Neural crest cell (in vitro differentiated cells): ENCODE measurements at places on chromosomes 7 and 10. TPM values are rescaled to one million over a fixed set of nuclear protein-coding genes. Genes with fewer than 3 reads are reported as not detected.
A peak's percentile ranks its signal among the peaks of the same experiment; 100 is the strongest.

The BZW2 gene
- 98.2 and 108 TPM in 2 replicates for total RNA-seq

The ARHGEF35 gene
- total RNA-seq = 0.89 and 1.2 TPM in 2 replicates

The CUBN gene
- 1.6 and 2.2 TPM in 2 replicates for total RNA-seq

The GOLGA7B gene
- 0.30 and 0.36 TPM in 2 replicates for total RNA-seq

The HMX3 gene
- not detected in 2 replicates for total RNA-seq

The EPO gene
- 0.23 and 0.30 TPM in 2 replicates for total RNA-seq

DNA sequence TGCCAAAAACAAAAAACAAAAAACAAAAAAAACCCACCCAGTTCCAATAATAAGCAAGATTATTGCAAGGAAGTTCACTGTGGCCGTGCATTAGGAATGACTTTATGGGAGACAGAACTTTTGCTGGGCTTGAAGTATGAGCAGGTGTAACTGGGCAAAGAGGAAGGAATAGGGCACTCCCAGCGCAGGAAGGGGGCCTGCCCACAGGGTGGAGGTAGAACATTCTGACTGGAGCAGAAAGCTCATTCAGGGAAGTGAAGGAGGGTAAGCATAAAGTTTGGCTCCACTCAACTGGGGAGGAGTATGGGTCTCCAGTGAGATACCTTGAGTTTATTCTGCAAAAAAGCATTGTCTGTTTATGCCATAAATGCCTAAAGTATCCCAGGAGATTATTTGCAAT lies 42.1 kb upstream of the WIPF3 start:
- DNase-seq = no peak

DNA sequence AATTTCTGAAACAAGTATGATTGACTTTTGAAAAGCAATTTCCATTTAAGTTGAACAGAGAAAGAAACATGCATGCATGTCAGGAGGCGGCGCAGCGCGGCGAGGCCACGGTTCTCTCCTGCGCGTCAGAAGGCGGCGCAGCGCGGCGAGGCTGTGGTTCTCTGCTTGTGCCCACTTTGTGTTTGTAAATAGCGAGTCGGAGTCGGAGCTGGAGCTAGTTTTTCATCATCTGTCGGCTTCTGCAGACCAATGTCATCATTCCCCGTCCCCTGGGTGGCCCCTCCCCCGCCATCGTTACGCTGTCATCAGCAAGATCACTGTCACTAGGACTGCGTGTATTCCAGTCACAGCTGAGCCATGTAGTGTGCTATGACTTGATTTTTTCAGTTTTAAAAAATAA lies 49.2 kb downstream of the INPP5A start:
- no peak for DNase-seq

DNA sequence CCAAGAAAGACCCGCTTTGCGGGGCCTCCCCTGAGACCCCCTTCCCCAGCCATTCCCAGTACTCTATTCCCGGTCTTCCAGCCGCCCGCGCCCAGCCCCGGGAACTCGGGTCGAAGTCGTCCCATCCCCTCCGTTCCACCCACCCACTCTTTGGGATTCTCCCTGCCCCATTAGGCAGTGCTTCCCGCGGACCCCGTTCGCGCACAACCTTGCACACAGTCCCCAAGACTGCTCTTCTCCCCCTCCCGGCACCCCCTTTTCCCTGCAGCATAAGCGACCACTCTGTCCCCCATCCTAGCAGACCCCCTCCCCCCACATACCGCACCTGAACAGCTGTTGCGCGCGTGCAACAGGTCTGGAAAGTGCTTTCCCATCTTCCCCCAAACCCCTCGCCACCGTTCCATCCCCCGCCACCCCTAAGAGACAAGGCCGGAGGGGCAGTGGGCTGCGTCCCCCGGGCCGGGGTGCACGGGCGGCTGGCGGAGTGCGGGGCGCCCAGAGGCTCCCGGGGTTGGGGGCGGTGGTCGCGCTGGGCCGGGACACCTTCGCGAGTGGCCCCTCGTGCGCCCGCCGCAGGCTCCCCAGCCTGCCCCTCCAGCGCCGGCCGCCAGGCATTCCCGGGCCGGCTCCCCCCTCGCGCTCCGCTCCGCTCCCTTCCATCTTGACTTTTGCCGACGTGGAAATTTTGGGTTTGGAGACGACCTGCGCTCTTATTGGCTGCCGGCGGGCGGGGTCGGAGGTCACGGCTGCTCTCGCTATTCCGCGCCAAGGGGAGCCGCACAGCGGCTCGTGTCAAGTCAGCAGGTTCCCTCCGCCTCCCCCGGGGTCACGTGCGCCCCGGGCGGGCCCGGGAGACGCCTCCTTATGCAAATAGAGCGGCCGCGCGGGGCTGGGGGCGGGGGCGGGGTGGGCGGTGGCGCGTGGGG lies 201.2 kb upstream of the NFE2L3 start:
- peak; percentile 76 for DNase-seq

GRCh38 chr10:77911535-77912123 lies 14.9 kb downstream of the DLG5 start:
- DNase-seq = no peak

GRCh38 chr10:25206693-25207414 lies 32.1 kb downstream of the GPR158 start:
- DNase-seq = no peak

- no peak for DNase-seq
Observed at GRCh38 chr10:76543655-76544054, 1094.0 kb downstream of the KCNMA1 start.

DNA sequence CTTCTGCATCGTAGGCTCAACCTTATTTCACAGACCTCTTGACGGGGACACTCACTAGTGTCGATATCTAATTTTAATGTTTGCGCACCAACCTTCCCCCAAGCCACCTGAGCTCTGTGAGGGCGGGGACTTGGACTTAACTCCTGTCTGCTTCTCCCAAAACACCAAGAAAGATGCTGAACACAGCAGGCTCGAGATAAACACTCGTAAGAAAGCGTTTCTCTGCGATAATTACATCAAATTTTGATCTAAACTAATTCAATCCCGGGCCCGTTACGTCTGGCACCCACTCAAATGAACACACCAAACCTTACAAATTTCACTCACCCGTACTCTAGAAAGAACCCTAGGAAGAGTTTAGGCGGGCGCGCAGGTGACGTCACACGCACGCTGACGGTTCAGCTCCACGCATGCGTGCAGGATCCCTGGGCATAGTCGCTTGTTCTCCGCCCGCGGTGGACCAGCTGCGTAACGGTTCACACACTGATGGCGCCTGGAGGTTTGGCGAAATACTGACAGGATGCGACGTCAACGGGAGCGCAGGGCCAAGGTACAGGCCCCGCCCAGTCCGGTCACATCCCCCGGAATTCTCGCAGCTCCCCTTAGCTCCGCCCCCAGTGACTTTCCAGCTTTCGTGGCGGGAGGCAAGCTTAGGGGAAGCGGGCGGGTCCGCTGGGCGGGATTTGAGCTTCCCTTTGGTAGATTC lies at the start of gene POT1:
TSS of gene POT1 (minus strand) at position 359 of the 706 bp plus-strand sequence. CDS start 32,652 bp downstream, outside the sequence.
- peak; percentile 92 for DNase-seq

- DNase-seq = no peak
Observed at GRCh38 chr7:269721-270120, 20.2 kb upstream of the FOXL3 start.
